Astrocyte (in vitro differentiated cells and primary cell): ENCODE measurements at places on chromosomes 11 and 22. TPM values are rescaled to one million over a fixed set of nuclear protein-coding genes. Genes with fewer than 3 reads are reported as not detected.
A peak's percentile ranks its signal among the peaks of the same experiment; 100 is the strongest.

DNA sequence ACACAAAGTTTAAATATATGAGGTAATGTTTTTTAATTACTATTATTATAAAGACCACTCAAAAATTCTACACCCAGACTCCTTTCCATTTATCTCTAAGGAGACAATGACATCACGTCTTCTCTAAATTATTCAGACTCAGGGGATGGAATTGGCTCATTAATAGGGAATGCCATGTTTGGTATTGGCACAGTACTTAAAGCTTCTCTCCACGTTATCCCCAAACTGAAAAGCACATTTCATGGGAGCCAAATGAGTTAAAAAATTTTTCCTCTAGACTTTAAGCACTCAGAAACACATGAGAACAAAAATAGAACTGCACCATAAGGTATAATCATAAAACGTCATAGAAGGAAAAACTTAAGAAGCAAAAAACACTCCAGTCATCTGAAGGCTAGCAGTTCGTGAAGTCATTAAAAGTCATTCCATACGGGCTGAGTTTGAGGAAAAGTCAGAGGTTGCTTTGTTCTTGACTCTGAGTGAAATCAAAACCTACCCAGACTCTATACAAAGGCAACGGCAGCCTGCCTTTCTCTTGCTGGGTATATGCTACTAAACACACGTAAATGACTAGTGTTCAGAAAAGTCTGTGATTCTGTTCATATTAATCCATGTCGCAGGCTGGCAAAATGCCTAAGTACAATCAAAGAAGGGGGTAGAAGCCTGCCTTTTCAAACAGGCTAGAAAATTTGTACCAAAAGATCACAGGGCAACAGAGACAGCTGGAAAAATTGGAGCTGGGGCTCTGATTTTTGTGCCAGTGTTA, 8.7 kb upstream of the MPPED2 start:
- no peak for DNase-seq

MTA2 gene
- 123 and 136 TPM in 2 replicates for total RNA-seq

DNA sequence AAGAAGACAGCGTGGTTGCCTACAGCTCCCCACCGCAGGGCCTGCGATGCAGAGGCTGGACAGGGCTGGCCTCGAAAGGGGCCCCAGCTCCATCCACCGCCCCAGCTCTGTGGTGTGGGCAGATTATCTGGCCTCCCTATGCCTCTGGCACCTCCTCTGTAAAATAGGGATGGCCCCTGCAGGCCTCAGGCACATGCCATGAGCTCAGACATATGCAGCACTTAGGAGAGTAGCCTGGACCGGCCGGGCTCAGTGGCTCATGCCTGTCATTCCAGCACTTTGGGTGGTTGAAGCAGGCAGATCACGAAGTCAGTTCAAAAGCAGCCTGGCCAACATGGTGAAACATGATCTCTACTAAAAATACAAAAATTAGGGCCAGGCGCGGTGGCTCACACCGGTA, 7.4 kb downstream of the APOBEC3D start:
- DNase-seq, result no peak

DNA sequence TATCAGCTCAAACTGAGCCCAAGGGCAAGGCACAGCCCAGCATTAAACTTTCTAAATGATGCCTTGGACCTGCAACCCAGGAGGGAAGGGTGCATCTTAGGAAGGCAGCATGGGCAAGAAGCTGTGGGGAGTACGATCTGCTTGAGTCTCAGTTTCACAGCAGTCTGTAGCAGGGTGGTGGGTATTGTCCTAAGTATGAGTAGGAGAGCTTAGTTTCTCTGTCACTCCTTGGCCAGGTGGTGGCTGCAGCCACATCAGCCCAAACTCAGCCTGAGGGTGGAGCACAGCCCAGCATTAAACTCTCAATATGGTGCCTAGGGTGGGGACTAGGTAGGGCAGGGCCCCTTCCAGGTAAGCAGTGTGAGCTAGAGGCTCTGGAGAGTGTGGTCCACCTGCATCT, 85.5 kb downstream of the ACER3 start:
- DNase-seq, result no peak

DNA sequence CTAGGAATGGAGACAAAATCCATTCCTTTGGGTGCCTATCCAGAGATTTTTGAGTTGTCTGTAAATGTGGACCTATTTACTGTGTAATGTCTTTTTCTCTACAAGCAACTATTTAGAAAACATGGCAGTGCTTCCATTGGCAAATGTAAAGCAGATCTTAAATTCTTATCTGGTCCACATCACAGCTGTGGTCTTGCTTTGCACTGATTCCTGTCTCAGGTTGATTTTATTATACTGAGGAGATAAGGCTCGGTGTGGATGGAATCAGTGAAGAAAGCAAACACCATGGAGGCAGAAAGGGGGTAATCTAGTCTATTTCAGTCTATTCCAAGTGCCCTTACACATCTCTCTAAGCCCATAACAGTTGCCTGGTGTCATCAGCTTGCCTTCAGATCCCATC, 160.5 kb downstream of the NCAM1 start:
- no peak for DNase-seq

GRCh38 chr11:74731301-74732094, at the start of gene CHRDL2:
Gene CHRDL2 (minus strand): TSS chr11:74731426. CDS start chr11:74730888, 538 bp downstream.
- DNase-seq, result no peak

- peak; percentile 55 for DNase-seq
These were observed 76.4 kb upstream of the NNMT start for GRCh38 chr11:114219559-114220349.
